Activated CD4-positive, alpha-beta T cell treated with anti-CD3 and anti-CD28 coated beads, Interleukin-2, amount 50 U/mL, for 16 hours (primary cell): ENCODE measurements at places on chromosomes 5 and 9.

GRCh38 chr9:99971410-99971809 lies 65.0 kb downstream of the STX17 start:
- DNase-seq = no peak

DNA sequence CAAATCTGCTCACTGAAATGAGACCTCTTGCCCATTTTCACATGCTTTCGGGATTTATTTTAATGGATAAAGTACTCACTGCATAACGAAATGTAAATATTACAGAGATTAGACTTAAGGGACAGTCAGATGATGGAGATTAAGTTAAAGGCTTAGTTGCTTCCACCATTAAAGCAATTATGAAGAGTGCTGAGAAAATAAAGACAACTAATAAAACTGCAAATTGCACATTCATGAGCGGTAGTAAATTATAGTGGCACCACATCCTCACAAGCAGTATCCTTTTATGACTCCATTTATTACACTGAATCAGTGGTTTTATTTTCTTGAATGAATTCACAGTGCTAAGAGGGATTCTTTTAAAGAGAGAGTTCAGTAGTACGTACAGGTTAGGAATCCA lies 76.2 kb upstream of the TMED7 start:
- DNase-seq = no peak

- DNase-seq = no peak
Observed at GRCh38 chr5:32627219-32627870, 42.0 kb downstream of the SUB1 start.

GRCh38 chr5:31783086-31783645 lies 144.2 kb downstream of the PDZD2 start:
- DNase-seq = no peak

- no peak for DNase-seq
Observed at GRCh38 chr9:18353473-18353872, 120.5 kb upstream of the ADAMTSL1 start.

- no peak for DNase-seq
Observed at GRCh38 chr9:10008101-10008799, 604.6 kb downstream of the PTPRD start.

GRCh38 chr5:42655982-42656650 lies 100.5 kb upstream of the CCDC152 start:
- no peak for DNase-seq

GRCh38 chr5:62029303-62029702 lies 276.7 kb upstream of the KIF2A start:
- DNase-seq = no peak

GRCh38 chr5:3634061-3634460 lies 38.4 kb downstream of the IRX1 start:
- no peak for DNase-seq

DNA sequence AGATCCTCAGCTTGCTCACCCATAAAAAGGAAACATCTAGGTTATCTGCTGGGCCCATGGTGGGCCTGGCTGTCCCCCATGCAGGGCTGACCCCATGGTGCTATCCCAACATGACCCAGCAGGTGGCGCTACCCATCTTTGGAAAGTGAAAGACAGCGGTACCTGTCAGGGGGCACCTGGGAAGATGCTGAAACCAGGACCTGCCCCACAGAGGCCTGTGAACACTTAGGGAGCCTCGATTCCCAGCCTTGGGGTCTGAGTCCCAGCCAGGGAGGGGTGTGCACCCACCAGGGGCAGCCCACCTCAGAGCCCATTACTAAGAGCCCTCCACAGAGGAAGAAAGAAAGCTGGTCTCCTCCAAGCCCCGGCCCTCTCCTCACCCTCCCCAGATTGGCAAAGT lies 46.6 kb upstream of the IPPK start:
- DNase-seq = peak; percentile 67

- DNase-seq = no peak
Observed at GRCh38 chr5:96209829-96210228, 223.2 kb downstream of the PCSK1 start.

GRCh38 chr9:100911273-100911672 lies 117.3 kb upstream of the PLPPR1 start:
- DNase-seq = no peak

- no peak for DNase-seq
Observed at GRCh38 chr5:39062530-39062929, 11.7 kb downstream of the RICTOR start.

GRCh38 chr9:1956958-1957357 lies 58.2 kb upstream of the SMARCA2 start:
- DNase-seq = no peak

- DNase-seq = no peak
Observed at GRCh38 chr9:81683704-81684103, 5.6 kb downstream of the TLE1 start.

- no peak for DNase-seq
Observed at GRCh38 chr9:28301281-28301680, 728.0 kb upstream of the C9orf72 start.

GRCh38 chr5:77645158-77645994 lies 6.9 kb upstream of the OTP start:
- DNase-seq = peak; percentile 30

DNA sequence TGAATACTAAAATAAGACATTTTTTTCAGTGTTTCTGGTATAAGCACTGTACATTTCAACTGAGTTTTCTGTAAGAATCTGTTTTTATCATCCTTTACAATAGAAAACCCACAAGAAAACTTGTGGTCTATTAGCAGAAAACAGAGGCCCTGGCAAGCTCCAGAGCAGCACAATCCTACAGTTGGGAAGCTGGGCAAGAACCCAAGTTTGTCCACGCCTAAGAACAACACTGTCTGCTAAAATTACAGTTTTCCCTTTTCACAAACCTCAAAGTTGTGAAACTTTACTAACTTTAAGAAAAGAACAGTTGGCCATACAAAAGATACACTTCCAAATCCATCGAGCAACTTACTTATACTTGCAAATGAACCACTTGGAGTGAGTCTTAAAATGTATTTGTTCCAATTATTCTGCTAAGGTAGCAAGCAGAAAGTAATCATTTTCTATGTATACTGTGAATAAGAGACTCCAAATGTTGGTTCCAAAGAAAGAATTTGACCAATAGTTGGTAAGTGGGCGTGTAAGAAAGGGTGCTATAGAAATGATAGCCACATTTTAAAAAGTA lies 982.0 kb upstream of the ARRDC3 start:
- DNase-seq = no peak

DNA sequence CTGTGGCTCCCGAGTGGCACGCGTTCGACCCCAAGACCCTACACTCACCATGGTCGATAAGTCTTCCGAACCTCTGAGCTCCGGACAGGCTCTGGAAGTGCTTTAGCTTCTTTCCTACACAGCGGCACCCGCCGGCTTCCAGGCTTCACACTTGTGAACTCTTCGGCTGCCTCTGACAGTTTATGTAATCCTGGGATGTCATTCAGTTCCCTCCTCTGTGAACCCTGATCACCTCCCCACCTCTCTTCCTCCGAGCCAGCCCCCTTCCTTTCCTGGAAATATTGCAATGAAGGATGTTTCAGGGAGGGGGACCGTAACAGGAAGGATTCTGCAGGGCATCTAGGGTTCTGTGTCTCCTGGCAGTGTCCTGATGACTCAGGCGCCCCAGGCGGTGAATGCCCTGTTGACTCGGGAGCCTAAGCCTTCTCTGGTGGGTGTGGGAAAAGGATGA lies at the start of gene CD14:
TSS of gene CD14 (minus strand) at position 155 of the 451 bp plus-strand sequence. CDS start at position 51, 104 bp downstream.
- DNase-seq = no peak

GRCh38 chr5:181105391-181106025 lies 25.5 kb downstream of the OR2V1 start:
- no peak for DNase-seq

DNA sequence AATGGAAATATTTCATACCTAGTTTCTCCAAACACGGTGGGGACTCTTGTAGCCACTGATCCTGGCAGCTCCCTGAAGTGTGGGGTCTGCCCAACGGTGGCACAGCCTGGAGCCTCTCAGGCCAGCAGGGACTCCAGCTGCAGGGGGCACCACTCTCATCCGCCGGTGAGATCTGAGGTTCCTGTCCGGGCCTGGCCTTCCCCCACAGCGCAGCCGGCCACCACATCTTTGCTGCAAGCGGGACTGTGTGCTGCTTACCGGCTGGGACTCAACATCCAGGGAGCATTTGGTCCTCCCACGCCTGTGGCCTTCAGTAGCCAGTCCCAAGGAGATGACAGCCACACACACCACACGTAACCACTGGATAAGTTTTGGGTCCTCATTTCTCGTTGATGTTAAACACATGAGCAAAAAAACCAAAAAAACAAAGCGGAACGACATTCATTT lies 7.7 kb upstream of the NKX2-5 start:
- DNase-seq = no peak

GRCh38 chr9:99419070-99419469 lies 197.0 kb downstream of the SEC61B start:
- DNase-seq = no peak

GRCh38 chr9:68995776-68996175 lies 18.1 kb downstream of the PRKACG start:
- DNase-seq = no peak

- no peak for DNase-seq
Observed at GRCh38 chr5:34043099-34043876, at the start of gene C1QTNF3. Gene C1QTNF3, minus strand, starts transcription at chr5:34043213. Its CDS starts 88 bp downstream, at chr5:34043125.

- peak; percentile 61 for DNase-seq
Observed at GRCh38 chr5:62538017-62538942, 40.3 kb upstream of the LRRC70 start.

DNA sequence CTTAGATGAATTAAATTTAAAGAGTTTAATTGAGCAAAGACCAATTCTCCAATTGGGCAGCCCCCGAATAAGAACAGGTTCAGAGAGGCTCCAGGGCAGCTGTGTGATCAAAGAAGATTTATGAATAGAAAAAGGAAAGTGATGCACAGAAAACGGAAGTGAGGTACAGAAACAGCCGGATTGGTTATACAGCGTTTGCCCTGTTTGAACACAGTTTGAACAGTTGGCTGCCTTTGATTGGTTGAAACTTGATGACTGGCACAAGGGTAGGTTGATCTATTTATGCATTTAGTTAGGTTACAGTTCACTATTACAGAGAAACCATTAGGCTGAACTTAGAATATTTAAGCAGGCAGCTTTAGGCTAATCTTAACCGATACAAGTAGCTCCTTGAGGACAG lies 29.5 kb downstream of the NIM1K start:
- no peak for DNase-seq

DNA sequence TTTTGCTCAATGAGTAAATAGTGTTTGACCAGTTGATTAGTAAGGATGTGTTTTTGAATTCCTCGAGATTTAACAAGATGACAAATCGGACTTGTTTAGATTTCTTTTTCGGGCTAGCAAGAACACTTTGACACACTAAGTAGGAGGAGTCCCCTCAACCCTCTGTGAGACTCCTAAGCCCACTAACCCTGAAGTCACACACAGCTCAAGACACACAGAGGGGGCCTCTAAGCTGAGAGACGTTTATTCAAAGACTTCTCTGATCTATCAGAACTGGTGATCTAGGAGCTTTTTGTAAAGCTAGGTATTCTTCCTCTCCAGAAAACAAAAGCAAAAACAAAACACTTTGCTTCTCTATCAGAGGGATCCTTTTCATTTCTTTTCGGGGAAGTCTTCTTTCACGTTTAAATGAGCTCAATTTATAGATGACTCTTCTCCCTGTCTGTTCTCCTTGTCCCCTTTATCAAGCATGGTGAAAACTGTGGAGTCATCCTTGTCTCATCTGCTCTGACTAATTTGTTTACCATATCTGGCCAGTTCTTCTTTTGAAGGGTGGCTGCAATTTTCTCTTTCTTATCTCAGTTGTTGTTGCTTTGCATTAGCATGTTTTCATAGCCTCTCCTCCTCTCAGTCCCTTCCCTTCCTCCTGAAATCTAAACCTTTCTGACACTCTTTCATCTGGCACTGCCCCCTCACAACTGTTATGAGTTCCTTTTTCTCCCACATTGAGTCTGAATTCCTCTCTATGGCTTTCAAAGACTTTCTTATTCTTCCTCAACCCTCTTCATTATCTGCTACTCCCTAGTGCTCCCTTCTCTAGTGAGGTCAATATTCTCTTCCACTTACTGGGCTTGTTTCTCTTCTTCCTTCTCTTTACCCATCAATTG lies 68.5 kb upstream of the RAI14 start:
- DNase-seq = peak; percentile 7

- DNase-seq = no peak
Observed at GRCh38 chr5:128667152-128667551, 129.1 kb upstream of the FBN2 start.

DNA sequence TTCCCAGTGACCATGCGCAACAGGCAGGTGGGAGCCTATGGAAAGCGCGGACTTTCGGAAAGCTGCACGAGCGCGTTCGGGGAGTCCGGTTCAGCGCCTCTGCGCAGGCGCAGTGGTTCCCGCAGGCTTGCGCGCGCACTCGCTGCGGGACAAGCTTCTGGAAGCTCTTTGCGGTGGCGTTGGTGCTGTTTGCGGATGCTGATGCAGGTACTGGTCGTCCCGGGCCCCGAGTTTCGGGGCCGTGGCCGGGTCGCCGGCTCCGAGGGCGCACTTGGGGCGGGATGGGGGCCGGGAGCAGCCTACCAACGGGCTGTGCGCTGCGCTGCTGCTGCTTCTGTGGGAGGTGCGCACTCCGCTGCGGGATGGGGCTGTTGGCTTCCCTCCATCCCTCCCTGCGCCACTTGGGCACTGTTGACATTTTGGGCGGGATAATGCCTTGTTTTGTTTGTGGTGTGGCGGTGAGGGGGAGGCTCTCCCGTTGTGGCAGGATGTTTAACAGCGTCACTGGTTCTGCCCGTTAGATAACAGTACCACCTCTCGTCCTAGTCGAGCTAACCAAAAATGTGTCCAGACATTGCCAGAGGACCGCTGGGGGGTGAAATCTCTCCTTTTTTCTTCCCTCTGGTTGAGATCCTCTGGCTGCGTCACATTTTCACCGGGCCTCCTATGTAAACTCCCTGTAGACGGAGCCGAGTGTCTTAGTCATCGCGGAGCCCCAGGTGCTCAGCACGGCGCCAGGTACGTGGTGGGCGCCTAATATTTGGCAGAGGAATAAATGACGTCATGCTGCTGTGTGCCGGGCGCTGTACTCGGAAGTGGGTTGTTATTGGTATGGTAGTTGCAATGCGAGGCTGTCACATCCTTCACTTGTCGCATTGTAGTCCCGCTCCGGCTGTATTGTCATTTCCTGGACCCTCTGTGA lies at the start of gene ZNF483:
TSS of gene ZNF483 (plus strand) at position 124 of the 922 bp plus-strand sequence. CDS start 2,217 bp downstream, outside the sequence.
- DNase-seq = peak; percentile 65

DNA sequence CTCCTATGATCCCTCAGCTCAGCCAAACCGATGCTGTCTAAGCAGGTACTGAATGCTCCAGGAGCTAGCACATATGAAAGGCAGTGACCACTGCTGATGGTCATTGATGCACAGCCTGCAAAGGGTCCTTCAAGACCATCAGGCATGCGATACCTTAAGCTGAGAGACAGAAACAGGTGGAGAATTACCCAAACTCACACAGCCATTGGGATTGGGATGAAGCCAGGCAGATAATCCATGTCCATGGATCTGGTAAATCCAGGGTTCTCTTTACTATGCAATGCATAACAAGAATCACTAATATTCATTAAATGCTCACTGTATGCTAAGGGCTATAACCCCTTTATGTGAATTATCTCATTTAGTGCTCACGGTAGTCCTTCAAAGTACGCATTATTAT lies 36.2 kb downstream of the RAPGEF1 start:
- DNase-seq = no peak

GRCh38 chr9:131276891-131277286 lies 579 bp upstream of the FAM78A start:
- peak; percentile 45 for DNase-seq

- DNase-seq = no peak
Observed at GRCh38 chr5:1873243-1873959, 9.3 kb downstream of the IRX4 start.
